ENCODE measurements at places on chromosomes 1 and 21. TPM values are rescaled to one million over a fixed set of nuclear protein-coding genes. Genes with fewer than 3 reads are reported as not detected.

GRCh38 chr1:43982808-43983207 lies 3.8 kb downstream of the B4GALT2 start:
- DNase-seq: peak; percentile 7

GRCh38 chr21:34838956-34839820 lies 170.4 kb downstream of the CLIC6 start:
- DNase-seq: no peak

DNA sequence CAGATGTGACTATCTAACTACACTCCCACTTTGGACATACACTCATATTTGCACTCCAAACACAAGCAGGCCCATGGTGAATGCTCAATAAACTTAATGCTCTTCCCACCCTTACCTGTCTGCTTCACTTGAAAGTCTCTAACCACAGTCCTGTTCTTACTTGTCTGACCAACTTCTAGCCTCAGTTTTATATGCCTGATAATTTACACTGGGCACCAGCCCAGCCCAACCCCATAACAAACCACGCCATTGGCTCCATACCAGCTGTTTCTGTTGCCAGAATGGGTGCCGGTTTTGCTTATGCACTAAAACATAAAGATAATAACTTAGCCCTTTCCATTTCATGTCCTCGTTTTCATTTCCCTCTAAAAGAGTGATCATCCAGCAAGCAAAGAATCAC lies 395.4 kb downstream of the NTNG1 start:
- DNase-seq: peak; percentile 80

DNA sequence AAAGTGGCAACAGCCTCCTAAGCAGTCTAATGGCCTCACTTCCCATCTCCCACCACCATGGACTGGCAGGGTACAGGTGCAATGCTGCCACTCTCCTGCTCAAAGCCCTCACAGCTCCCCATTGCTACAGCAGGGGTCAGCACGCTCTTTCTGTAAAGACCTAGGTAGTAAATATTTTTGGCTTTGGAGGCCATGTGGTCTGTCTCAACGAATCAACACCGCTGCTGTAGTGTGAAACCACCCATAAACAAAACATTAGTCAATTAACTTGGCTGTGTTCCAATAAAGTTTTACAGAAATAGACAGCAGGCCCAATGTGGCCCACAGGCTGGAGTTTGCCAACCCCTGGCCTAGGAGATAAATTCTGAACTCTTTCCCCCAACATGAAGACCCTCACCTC lies 44.6 kb upstream of the TMEM125 start:
- no peak for DNase-seq

DNA sequence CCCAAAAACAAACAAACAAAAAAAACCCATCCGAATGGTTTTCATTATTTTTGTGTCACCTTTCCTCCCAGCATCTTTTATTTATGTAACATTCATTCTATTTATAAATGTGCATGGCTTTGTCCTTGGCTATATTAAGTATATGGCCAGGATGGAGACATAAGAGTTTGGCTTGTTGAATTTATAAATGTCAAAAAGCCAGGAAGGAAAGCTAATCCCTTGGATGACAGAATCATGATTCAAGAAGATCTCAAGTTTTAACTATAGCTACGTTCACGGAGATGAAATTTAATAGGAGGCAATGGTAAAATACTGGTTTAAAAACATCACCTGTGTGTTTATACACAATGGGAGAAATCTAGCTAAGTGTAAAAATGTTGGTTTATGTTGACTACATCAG lies 5.0 kb downstream of the CEP170 start:
- no peak for DNase-seq

The PTAFR gene
- total RNA-seq: 3.7 TPM

The SFPQ gene
- total RNA-seq: 170 TPM

GRCh38 chr1:223849352-223850254 lies 3.9 kb upstream of the TP53BP2 start:
- no peak for DNase-seq

DNA sequence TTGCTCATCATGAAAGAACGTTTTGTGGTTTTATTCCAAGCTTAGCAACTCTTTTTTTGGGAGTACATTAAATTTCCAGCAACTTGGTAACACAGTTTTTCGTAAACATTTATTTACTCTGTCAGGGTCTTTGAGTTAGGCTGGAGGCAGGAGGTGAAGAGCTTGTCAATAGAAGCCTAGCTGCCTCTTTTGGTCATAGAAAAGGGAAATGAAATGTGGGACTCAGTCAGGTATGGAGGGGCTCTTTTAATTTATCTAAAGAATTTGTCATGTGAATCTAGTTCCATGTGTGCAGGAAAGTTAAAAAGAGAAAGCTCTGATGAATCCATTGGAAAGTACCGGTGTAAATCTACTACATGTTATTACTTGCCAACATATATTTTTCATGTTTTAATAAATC lies 45.9 kb upstream of the PRMT6 start:
- DNase-seq: no peak

- DNase-seq: peak; percentile 74
Measured at GRCh38 chr1:10818262-10819197, 22.1 kb upstream of the CASZ1 start.

DNA sequence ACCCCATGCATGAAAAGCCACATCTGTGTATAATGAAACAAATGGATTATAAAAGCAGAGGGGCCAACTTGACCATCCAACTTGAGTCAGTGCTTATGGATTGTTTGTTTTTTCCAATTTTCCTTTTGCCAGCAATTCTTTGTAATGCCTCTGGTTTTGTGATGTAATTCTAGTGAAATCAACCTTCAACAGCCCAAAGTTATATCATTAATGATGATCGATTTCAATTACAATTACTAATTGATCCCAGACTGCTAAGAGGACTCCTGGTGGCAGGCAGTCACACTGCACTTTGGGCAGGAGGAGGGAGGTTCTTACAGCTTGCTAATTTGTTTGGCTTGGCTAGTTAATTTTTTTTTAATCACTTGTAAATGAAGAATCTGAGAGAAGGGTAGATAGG lies 552.3 kb downstream of the NUF2 start:
- DNase-seq: no peak

The ARHGAP30 gene
- 2.7 TPM for total RNA-seq

DNA sequence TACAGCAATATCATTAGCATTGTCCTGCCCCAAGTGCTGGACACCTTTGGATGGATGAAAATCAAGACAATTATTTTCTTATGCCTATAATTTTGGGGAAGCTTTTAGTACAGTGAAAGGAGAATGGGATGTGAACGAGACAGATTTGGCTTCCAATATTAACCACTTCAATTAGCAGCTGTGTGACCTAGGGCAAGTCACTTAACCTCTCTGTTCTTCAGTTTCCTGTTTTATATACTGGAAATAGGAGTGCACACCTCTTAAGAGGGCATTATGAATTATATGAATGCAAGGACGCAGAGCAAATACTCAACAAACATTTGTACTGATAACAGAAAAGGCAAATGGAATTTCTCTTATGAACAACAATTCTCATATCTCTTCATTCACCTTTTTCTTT lies 18.5 kb downstream of the CYP2J2 start:
- no peak for DNase-seq

- DNase-seq: no peak
Measured at GRCh38 chr1:85849660-85850059, 141.4 kb upstream of the ZNHIT6 start.

DNA sequence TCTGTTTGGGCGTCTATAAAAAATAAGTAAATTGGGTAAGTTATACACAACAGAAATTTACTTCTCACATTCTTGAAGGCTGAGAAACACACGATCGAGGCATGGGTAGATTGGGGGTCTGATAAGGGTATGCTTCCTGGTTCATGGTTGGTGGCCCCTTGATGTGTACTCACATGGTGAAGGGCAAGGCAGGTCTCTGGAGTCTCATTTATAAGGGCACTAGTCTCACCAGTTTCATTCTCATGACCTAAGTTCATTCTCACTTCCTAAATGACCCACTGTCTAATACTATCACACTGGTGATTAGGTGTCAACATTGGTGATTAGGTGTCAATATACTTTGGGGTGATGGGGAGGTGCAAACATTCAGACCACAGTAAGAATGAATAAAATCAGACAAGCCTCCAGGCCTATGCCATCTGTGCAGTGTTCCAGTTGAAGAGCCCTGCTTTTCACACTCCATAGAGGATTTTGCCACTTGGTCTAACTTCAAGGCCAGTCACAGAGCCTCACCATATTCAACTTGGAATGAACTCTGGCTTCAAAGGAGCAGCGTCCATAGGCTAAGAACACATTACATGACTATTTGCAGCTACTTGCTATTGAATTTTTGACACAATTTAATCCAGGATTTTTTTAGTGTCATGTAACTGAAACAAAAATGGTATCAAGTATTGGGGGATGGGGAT lies 2.5 kb upstream of the GBP4 start:
- no peak for DNase-seq

DNA sequence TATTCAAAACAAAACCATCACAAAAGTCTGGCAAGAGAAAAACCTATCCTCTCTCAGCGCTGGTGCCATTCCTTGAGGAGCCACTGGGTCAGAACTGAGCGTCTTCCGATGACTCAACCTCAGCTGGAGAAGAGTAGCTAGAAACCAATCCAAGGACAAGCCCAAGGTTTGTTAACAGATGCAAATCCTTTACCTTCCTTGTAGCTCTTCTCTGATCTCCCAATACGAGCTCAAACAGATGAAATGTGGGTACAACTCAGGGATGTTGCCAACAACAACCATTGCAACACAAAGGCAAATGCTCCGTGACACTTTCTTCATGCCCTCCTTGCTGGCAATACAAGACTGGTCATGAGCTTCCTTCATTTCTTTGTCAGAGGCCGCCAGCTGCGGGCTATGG lies 337.1 kb downstream of the SIPA1L2 start:
- no peak for DNase-seq

- no peak for DNase-seq
Measured at GRCh38 chr1:51926171-51926812, 47.8 kb upstream of the NRDC start.

- peak; percentile 95 for DNase-seq
Measured at GRCh38 chr1:151992303-151993083, 1.2 kb downstream of the S100A10 start.

DNA sequence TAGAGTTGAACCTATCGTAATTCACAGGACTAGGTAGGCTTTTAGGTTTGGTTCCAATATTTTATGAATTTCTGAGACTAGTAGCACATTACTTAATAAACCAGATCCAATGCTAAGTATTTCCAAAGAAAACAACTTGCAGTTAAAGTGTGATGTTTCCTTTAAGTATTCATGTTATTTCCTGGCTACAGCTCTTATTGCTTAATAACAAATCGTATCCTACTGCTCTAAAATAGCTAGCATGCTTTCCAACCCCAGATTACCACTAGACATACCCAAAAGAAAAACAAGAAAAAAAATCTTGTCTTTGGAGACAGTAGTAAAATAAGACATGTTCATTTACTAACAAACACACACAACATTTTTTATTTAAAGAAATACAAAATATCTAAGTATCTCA lies 898 bp downstream of the KRTAP27-1 start:
- DNase-seq: no peak

GRCh38 chr1:172770071-172770470 lies 111.2 kb downstream of the FASLG start:
- no peak for DNase-seq

The TXNIP gene
- 550 TPM for total RNA-seq

The ADAMTS5 gene
- total RNA-seq: 2.3 TPM

The SPRR2A gene
- not detected for total RNA-seq

The SLC1A7 gene
- 1.1 TPM for total RNA-seq

GRCh38 chr1:171179318-171180227 lies 5.5 kb upstream of the FMO2 start:
- DNase-seq: no peak

DNA sequence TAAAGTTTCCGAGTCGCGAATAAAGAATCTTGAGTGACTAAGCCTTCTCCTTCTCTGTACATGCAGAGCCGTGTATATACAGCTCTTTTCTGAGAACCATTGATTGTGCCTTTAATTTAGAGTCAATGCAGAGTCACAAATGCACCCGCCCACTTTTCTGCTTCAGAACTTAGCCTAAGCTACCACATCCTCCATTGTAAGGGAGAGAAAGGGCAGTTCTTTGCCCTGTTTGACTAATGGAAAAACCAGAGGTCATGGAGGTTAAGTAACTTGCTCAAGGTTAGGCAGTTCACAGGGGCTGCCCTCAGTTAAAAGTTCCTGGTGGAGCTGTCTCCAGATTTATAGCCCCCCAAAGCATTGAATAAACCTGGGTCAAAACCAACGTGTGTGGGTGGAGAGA lies 139.6 kb downstream of the TOMM20 start:
- DNase-seq: no peak

The NCAM2 gene
- total RNA-seq: 3.5 TPM

DNA sequence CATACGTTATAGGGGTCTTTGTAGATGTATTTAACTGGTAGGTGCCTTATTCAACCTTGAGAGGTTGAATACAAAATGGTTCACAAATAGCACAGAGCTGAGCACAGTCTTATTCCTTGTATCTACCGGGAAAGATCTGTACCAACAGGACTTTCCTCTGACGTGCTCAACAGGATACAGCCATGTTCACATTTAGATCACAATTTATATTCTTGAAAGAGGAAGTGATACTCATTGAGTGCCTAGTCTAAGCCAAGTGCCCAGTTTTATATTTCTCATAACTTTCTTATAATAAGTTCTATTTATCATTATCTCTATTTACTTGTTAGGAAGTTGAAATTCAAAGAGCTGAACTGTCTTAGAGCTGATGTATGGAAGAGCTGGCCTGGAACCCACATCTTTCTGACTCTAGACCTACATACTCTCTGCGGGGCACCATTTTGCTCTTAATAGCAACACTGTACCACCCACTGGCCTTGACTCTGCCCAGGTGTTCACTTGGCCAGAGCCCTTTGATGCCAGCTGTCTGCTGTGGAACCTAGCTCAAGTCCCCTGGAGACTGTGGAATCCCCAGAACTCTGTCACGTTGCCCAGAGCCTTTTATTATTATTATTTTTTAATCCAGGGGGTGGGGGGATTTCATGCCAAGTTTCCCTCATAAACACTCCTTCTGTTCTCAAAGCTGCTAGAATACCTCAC lies 156.2 kb downstream of the TPR start:
- DNase-seq: no peak

- DNase-seq: no peak
Measured at GRCh38 chr1:90831910-90832309, 114.8 kb upstream of the BARHL2 start.

The KCNJ15 gene
- total RNA-seq: 0.21 TPM

DNA sequence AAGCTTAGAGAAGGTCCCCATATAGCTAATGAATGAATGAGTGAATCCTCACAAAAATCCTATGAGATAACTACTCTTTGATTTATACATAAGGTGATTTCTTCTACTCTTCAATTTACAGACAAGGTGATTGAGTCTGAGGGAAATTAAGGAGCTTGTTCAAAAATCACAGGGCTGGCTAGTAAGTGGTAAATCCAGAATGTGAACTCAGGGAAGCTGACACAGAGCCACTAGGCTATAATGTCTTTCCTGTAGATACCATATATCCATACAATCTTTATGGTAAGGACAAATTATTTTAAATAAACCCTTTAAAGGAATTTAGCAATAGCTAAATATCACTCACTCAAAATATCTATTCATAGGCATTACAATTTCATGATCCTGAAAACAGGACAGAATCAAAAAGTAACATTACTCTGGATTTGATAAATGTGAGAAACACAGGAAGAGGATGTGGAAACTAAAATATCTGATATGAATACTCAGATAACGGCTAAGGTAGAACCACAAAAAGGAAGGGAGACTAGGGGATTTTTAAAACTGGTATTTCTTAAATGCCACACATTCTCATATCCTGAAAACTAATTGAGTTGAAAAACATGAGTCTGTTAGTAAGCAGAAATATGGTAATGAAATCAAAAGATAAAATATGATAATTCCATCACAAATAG lies 108.2 kb downstream of the NBPF12 start:
- DNase-seq: no peak

The SLC22A15 gene
- total RNA-seq: 4.8 TPM

The MCOLN3 gene
- 1.1 TPM for total RNA-seq

The ROR1 gene
- total RNA-seq: 5.1 TPM

The SPATA45 gene
- total RNA-seq: not detected

The ALX3 gene
- not detected for total RNA-seq

- no peak for DNase-seq
Measured at GRCh38 chr1:111736548-111737215, 2.5 kb downstream of the INKA2 start.
